Upper lobe of left lung (tissue), 6 donors: ENCODE measurements at places on chromosomes 1 and 21. TPM values are rescaled to one million over a fixed set of nuclear protein-coding genes. Genes with fewer than 3 reads are reported as not detected.

- peaks cover 8% of the 10 kb centered on the region for H3K36me3 ChIP-seq
- DNase-seq, result no peak
- peaks cover 27% of the 10 kb centered on the region for H3K4me1 ChIP-seq
- no peak overlapping the region for H3K27ac ChIP-seq
Measured at GRCh38 chr21:33237486-33237885, 7.7 kb downstream of the IFNAR2 start.

DNA sequence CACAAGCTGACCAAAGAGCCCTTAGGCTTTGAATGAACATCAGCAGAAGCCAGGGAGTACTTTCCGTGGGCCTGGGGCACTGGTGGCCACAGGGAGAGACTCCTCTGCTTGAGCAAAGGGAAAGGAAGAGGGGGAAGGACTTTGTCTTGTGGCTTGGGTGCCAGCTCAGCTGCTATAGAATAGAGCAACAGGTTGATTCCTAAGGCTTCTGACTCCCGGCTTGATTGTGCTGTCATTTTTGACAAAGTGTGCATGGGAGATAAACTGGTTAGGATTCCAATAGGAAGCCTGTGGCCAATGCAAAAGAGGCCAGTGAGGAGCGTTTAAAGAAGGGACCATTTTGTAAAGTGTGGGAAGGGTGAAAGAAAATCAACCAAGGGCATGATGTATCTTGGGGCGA lies 11.9 kb upstream of the SMAP2 start:
- H3K4me3 ChIP-seq, result no peak overlapping the region
- H3K27ac ChIP-seq, result no peak overlapping the region
- DNase-seq, result no peak
- H3K36me3 ChIP-seq, result no peaks in the 10 kb centered on the region
- no peaks in the 10 kb centered on the region for H3K4me1 ChIP-seq
- H3K27me3 ChIP-seq, result no peaks in the 10 kb centered on the region

DNA sequence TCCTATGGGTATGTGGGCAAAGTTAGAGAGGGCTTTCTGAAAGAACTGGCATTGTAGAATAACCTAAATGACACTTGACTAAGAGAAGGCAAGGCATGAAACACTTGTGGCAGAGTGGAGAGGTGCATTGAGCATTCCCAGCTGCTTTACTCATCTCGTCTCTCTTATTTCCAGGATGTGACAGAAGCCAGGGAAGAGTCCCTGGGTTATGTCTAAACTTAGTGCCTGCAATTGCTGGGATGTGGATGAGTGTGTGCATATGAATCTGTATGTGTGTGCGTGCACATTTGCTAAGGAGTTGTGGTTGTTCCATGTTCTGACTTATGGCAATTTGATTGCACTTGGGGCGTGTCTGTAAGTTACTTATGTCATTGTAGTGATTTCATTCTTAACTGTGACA lies 1326.5 kb upstream of the B3GALT2 start:
- no peak overlapping the region for H3K4me3 ChIP-seq
- H3K36me3 ChIP-seq, result no peaks in the 10 kb centered on the region
- H3K27ac ChIP-seq, result no peak overlapping the region
- H3K4me1 ChIP-seq, result no peaks in the 10 kb centered on the region
- no peak for DNase-seq
- no peaks in the 10 kb centered on the region for H3K27me3 ChIP-seq

GRCh38 chr1:231188072-231188471 lies 26.2 kb downstream of the TRIM67 start:
- H3K27ac ChIP-seq, result no peak overlapping the region
- no peak overlapping the region for H3K4me3 ChIP-seq
- no peak for DNase-seq

DNA sequence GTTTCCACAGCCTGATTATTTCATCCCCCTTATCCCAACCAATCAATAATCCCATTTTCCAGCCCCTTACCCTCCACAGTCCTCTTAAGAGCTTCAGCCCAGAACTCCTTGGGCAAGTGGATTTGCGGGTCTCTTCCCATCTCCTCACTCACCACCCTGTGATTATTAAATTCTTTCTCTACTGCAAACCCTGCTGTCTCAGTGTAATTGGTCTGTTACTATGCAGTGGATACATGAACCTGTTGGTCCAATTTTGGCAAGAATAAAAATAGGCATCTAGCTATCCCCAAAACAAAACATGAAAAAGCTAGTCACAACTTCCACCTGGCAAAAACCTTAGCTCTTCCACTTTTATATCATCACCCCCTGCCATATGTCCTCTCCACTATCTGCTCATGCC lies 36.2 kb upstream of the TNFSF4 start:
- DNase-seq, result no peak
- H3K27ac ChIP-seq, result no peak overlapping the region
- no peaks in the 10 kb centered on the region for H3K36me3 ChIP-seq

The TCHHL1 gene
- total RNA-seq, result not detected

The SNRPE gene
- 20.0 TPM for total RNA-seq

DNA sequence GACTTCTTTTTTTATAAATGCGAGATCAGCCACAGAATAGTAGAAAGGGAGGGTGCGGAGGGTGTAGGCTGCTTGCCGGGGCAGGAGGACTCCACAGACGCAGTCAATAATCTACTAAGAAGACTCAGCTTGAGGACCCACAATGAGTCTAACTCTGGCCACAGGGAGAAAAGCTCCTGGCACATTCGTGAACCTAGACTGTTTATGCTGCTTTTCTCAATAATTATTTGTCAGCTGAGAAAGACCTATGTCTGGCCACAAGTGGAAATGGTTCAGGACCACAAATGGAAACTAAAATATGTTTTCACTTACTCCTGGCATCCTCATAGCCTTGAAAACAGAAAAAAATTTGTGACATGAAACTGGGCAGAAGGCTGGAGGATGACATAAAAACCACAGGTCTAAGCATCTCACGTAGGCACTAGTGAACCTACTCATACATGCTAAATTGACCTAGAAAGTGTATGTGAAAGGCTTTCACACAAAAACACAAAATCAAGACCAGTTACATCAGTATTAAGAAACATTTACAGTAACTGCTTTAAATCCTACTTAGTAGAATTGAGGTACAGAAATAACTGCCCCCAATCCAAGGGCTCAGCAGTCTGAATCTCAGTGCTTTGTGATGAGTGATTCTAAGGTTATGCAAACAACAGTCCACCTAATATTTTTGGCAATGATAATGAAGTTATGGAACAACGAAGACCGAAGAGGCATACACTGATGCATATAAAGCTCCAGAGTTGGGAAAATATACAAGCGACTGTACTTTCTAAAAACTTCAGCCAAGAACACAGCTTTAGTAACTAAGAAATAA lies 159.5 kb downstream of the SLC45A1 start:
- H3K27ac ChIP-seq, result no peak overlapping the region
- DNase-seq, result no peak
- H3K36me3 ChIP-seq, result no peaks in the 10 kb centered on the region
- no peaks in the 10 kb centered on the region for H3K27me3 ChIP-seq
- H3K4me3 ChIP-seq, result no peak overlapping the region

The GJC2 gene
- total RNA-seq, result 1.8 TPM

The CAMK1G gene
- not detected for total RNA-seq

GRCh38 chr1:151164732-151165280 lies 896 bp downstream of the LYSMD1 start:
- no peaks in the 10 kb centered on the region for H3K27me3 ChIP-seq
- peak overlapping the region; percentile 84 for H3K27ac ChIP-seq
- peaks cover 35% of the 10 kb centered on the region for H3K4me1 ChIP-seq
- peak overlapping the region; percentile 72 for H3K4me3 ChIP-seq
- DNase-seq, result no peak
- H3K36me3 ChIP-seq, result peaks cover 37% of the 10 kb centered on the region

- no peak overlapping the region for H3K27ac ChIP-seq
- no peak for DNase-seq
- no peaks in the 10 kb centered on the region for H3K27me3 ChIP-seq
- H3K4me3 ChIP-seq, result no peak overlapping the region
- no peaks in the 10 kb centered on the region for H3K36me3 ChIP-seq
- no peaks in the 10 kb centered on the region for H3K4me1 ChIP-seq
Measured at GRCh38 chr1:7712731-7713323, 58.3 kb upstream of the VAMP3 start.

DNA sequence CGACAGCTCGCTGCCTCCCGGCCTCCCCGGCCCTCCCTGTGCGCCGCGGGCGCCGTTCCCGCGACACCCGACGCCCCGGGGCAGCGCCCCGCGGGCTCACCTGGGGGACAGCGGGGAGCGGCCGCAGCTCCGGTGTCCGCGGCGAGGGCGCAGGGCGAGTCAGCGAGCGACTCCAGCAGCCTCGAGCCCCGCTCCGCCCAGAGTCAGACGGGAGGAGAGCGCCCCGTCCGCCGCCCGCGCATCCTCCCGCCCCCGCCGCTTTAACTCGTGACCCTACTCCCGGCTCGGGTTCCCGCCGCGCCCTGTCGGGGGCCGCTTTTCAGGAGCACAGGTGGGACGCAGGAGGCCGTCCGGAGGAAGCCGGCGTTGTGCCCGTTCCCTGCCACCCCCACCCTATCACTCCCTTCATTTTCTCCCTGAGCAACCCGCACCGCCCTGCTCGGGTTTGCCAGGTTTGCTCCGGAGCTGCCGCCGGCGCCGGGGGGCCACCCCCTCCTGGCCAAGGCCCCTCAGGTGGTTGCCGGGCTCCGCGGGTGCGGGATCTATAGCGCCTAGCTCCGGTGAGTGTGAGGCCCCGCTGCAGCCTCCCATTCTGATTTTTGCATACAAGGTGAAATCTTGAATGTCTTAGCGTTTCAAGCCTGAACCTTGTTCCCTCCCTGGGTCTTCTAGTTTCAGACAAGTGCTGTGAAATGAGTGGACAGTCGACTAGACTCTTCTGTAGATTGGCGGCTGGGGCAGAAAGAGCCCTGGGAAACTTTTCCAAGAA lies at the start of gene MCOLN3:
Gene MCOLN3 (minus strand): TSS at position 205 of the 769 bp plus-strand sequence. CDS start 3,140 bp downstream, outside the sequence.
- DNase-seq, result peak; percentile 27
- H3K4me1 ChIP-seq, result peaks cover 16% of the 10 kb centered on the region
- H3K27me3 ChIP-seq, result no peaks in the 10 kb centered on the region
- H3K4me3 ChIP-seq, result peak within 1 kb of the TSS; percentile 52
- no peak within 1 kb of the TSS for H3K27ac ChIP-seq
- no peaks in the 10 kb centered on the region for H3K36me3 ChIP-seq

The TMEM52 gene
- 0.59 TPM for total RNA-seq
